ENCODE measurements at places on chromosomes 2 and 18. TPM values are rescaled to one million over a fixed set of nuclear protein-coding genes. Genes with fewer than 3 reads are reported as not detected.

The GDF7 gene
- total RNA-seq: 1.5 TPM

The SPC25 gene
- not detected for total RNA-seq

The CDH7 gene
- total RNA-seq: not detected

The EFEMP1 gene
- total RNA-seq: 205 TPM

The PAX8 gene
- total RNA-seq: 5.6 TPM

The CNTNAP5 gene
- not detected for total RNA-seq

The TMEM182 gene
- 3.5 TPM for total RNA-seq

The UBE2E3 gene
- 31.2 TPM for total RNA-seq

The VIT gene
- 1.6 TPM for total RNA-seq

The ZNG1B gene
- total RNA-seq: 20.6 TPM

The ANKRD62 gene
- total RNA-seq: not detected

The GALNT1 gene
- total RNA-seq: 43.6 TPM

The NPAS2 gene
- total RNA-seq: 5.6 TPM

The RTP5 gene
- total RNA-seq: not detected

The HOXD1 gene
- total RNA-seq: 2.9 TPM

The RPIA gene
- total RNA-seq: 15.6 TPM

The TEX44 gene
- not detected for total RNA-seq

The MIB1 gene
- total RNA-seq: 62.0 TPM

The GPR35 gene
- total RNA-seq: 7.9 TPM

The PCARE gene
- total RNA-seq: not detected

The REG3A gene
- not detected for total RNA-seq

The POTEJ gene
- total RNA-seq: 0.21 TPM

The PDE1A gene
- total RNA-seq: 13.1 TPM

The LIPG gene
- total RNA-seq: not detected

The DQX1 gene
- not detected for total RNA-seq

The HOXD9 gene
- 22.1 TPM for total RNA-seq

The MEP1B gene
- total RNA-seq: not detected

The PGAP1 gene
- 76.3 TPM for total RNA-seq

The EFHD1 gene
- total RNA-seq: 8.5 TPM

The ZNF385B gene
- total RNA-seq: 3.3 TPM

The PLGLB1 gene
- total RNA-seq: 4.9 TPM

The PSTPIP2 gene
- total RNA-seq: 5.9 TPM
